ENCODE measurements at places on chromosomes 12 and 14.

DNA sequence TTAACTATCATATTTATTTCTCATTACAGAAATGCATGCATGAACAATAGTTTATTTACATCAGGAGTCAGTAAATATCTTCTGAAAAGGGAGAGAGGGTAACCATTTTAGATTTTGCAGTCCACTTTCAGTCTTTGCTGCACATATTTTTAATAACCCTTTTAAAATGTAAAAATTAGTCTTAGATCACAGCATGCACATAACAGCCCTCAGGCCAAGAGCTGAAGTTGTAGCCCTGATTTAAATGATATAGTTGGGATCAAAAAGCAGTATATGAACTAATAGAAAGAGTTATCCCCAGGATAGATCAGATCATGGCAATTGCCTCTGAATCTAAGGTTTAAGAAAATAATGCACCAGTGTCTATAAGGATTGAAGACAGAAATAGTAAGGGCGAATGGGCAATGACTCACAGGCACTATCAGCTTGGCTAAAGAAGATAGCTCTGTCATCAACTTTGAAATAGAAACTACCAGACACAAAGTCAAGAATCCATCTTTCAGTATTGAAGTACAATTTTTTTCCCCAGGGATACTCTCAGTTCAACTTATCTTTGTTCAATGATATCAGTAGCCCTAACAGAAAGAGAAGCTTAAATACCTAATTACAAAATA is 13.1 kb upstream of the CLEC7A start:
- DNase-seq = no peak

GRCh38 chr12:55633151-55633550 is 3.5 kb upstream of the OR10P1 start:
- DNase-seq = no peak

DNA sequence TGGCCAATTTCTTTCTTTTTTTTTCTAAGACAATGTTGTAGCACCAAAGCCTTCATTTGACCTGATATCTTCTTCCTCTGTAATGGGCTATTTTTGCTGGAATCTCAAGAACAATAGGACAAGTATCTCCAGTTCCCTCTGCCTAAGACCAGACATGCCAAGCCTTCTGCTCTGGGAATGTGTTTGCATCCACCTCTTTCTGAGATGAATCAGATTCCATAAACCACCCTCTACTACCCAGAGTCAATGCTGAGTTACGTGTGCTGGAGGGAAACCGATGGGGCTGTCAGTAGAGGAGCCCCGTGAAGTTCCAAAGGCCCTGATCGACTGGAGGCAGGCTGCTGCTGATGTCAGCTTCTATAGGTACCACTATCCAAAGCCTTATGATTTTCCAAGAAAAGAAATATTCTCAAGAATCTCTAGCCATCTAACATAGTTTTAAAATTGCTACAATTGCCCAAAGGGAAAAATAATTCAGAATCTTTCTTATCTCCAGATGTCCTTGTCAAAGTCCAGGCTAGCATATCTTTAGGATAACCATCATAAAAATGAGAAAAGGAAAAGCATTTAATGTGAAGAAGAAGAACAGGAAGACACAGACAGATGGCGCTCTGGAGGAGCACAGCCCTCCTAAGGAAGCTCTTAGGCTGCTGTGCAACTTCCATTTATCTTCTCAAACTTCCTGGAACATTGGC is 101.9 kb downstream of the SLC8A3 start:
- DNase-seq = no peak

GRCh38 chr12:113373969-113374368 is 15.6 kb downstream of the PLBD2 start:
- no peak for DNase-seq

DNA sequence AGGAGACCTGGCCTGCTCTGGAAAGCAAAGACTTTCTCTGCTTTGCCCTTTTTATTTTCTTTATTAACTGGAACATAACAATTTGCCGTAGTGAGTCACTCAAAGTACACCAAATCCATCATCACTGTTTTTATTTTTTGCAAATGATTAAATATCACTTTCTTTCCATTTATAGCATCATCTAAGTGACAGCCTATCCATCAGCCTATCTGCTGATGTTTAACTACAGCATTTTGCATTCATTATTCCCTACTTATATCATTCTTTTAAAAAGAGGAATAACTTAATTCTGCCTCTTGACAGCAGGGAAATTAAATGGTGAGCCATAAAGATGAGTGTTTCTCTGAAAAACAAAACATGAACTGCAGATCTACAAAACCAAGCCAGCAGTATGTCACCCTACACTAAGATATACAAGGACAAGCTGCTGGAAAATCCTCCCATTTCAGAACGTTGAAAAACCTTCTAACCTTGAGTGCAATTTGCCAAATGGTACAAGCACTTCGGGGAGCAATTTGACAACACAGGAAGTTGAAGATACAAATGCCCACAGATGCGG is 821.3 kb upstream of the TMEM132C start:
- no peak for DNase-seq

- DNase-seq = no peak
Measured at GRCh38 chr14:105647784-105648608, 121.6 kb downstream of the TMEM121 start.

DNA sequence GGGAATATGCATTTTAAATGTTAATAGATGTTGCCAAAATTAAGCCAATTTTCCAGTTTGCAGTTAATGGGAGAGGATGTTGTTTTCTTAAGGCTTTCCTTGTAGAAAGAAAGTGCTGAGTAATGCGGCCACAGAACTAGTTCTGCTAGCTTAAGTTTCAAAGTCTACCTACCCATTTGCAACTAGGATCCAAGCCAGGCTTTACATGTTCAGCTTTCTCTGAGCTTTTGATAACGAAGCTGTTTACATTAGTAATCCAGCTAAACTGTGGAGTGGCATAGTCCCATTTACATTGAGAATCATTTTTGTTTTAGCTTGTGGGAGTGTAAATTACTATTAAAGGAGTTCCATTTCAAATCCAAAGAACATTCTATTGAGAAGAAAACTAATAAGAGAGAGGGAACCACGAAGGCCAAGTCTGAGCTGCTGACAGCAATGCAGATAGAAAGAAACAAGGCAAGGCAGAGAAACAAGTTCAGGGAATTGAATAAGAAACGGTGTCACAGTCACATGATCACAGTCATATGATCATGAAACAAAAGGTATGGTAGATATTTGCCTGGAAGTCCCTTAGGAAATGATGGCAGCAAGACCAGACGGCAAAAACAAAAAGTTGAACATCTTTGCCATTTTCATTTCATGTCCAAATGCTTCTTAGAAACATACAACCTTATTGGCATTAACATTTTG is 274.9 kb downstream of the PAWR start:
- no peak for DNase-seq

- no peak for DNase-seq
Measured at GRCh38 chr14:90093942-90094595, 32.3 kb downstream of the KCNK13 start.

GRCh38 chr12:13067322-13067721 is 23.1 kb downstream of the FAM234B start:
- no peak for DNase-seq

DNA sequence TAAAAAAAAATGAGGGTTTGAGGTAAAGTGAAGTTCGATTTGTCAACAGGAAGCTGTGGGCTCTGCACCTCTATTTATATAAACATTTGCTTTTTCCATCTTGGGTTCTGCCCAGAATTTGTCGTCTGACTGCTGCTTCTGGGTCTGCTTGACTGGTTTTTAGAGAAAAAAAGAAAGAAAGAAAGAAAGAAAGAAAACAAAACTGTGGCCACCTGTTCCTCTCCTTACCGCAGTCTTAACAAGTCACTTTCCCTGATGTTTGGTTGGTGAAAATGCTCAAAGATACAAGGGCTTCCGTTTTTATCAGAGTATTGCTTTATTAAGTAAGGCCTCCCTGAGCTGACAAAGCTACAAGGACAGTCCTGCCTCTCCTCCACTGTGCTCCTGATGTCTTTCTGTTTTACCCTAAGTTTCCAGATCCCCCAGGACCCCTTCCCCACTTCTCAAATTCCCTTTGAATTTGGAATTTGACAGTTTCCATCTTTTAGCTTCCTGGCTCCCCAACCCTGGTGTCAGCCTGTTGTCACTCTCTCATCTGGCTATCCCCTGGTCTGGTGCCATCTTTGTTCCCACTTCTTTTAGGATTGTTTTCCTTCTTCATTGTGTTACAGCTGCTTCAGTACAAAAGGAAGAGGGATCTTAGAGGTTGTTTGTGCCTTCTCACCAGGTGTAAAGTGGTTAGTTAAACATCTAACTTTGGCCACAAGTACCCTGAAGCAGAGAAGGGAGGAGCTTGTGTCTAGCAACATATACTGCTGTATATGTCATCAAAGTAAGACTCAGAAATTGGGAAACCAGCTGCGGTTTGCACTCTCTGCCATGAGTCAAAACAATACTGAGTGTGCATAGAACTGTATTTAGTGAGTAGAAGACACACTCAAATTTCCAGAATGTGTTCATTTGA is 18.0 kb downstream of the MFAP5 start:
- no peak for DNase-seq

Data from activated CD4-positive, alpha-beta T cell treated with anti-CD3 and anti-CD28 coated beads for 1 hour (primary cell).